Suprapubic skin (tissue), 4 donors: ENCODE measurements at places on chromosomes 4 and X. TPM values are rescaled to one million over a fixed set of nuclear protein-coding genes. Genes with fewer than 3 reads are reported as not detected.
A peak's percentile ranks its signal among the peaks of the same experiment; 100 is the strongest.

The AVPR2 gene
- 0.78 TPM for total RNA-seq

The FRG2 gene
- total RNA-seq: not detected

The TLR2 gene
- total RNA-seq: 13.1 TPM

The CT45A5 gene
- total RNA-seq: not detected

The TKTL1 gene
- 0.24 TPM for total RNA-seq

The MAGEA4 gene
- total RNA-seq: not detected

The TEX13D gene
- not detected for total RNA-seq

The RAB39B gene
- not detected for total RNA-seq

The HOPX gene
- total RNA-seq: 1,883 TPM

The CENPC gene
- 21.8 TPM for total RNA-seq

The VCX3A gene
- total RNA-seq: not detected

The GLOD5 gene
- total RNA-seq: not detected

The DCX gene
- not detected for total RNA-seq

The HPGD gene
- 143 TPM for total RNA-seq

- no peak for DNase-seq
Observed at GRCh38 chr4:25949173-25949748, 35.2 kb downstream of the SMIM20 start.

- no peak for DNase-seq
Observed at GRCh38 chrX:154040307-154040756, 20.6 kb upstream of the IRAK1 start.

- no peak for DNase-seq
Observed at GRCh38 chr4:11418610-11419009, 10.1 kb downstream of the HS3ST1 start.

- DNase-seq: no peak
Observed at GRCh38 chr4:41181037-41181436, 33.3 kb downstream of the APBB2 start.

- DNase-seq: no peak
Observed at GRCh38 chr4:146333187-146333894, 119.0 kb downstream of the REELD1 start.

- no peak for DNase-seq
Observed at GRCh38 chr4:139933104-139933503, 220.9 kb downstream of the MAML3 start.

DNA sequence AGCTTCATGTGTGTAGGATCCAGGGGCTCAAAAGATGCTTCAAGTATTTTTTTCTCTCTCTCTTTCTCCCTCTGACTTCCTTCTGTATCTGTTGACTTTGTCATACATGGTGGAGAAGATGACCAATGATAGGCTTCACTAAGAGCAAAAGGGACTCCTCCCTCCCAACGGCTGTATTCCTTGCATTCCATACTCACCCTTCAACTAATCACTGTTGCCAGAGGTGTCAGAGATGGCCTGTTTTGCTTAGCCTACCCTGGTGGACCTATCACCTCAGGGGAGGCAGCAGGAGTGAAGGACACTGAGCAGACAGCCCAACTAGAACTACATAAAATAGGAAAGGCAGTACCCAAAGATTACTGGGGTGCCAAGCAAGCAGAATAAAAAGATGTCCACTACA is 62.2 kb upstream of the C1QTNF7 start:
- no peak for DNase-seq

- no peak for DNase-seq
Observed at GRCh38 chr4:158259955-158260575, 49.8 kb downstream of the TMEM144 start.

- no peak for DNase-seq
Observed at GRCh38 chr4:41120297-41121217, 93.8 kb downstream of the APBB2 start.

GRCh38 chr4:56806666-56807065 is 14.8 kb downstream of the SPINK2 start:
- DNase-seq: no peak

GRCh38 chrX:21744721-21745120 is 13.2 kb downstream of the SMPX start:
- no peak for DNase-seq

- DNase-seq: no peak
Observed at GRCh38 chr4:128601991-128602695, 207.4 kb upstream of the JADE1 start.

- no peak for DNase-seq
Observed at GRCh38 chrX:134932528-134933217, 58.1 kb upstream of the SMIM10 start.

DNA sequence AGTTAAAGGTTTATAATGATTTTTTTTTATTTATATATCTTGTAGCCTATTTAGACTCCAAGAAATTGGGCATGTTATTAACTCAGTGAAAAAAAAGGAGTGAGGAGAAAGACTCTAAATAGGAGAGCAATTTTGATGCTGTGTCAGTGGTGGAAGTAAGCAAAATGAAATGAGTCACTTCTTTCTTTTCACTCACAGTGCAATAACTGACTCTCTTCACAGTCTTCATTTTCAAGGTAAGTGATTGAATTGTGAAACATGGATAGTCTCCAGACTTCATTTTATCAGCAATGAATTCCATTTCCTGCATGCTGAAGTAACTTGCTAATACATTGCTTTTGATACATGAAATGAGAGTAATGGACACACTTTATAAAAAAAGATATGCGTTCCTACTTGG is 2271.5 kb downstream of the PCDH7 start:
- no peak for DNase-seq

GRCh38 chr4:185508181-185508580 is 27.1 kb downstream of the PDLIM3 start:
- DNase-seq: no peak

DNA sequence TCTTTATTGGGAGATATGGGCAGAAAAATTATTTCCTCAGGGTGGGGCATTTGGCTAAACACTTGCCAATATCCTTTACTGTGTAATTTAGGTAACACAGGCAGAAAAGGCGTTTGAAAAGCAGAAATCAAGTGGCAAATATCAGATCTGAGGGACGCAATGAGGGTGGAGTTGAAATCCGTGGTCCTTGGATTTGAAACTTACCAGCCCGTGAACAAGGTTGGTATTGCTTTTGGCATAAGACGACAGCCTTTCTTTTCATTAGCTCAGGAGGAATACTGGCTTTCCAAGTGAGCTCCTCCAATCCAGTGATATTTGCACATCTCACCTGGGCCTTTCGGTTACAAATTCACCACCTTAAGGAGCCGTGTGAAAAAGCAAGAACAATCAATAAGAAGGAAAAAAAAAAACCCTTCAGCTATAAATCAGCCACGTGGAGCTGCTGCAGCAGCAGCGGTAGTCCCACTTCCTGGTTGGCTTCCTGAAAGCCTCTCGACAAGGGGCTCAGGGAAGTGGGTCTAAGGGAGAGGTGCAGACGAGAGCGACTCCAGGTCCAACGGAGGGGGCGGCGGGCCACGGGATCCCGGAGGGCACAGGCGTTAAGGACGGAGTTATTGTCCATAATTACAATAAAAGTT is 734 bp upstream of the GALNT7 start:
- DNase-seq: peak; percentile 82

GRCh38 chr4:19776929-19777328 is 474.8 kb upstream of the SLIT2 start:
- DNase-seq: no peak

- no peak for DNase-seq
Observed at GRCh38 chrX:69264158-69264581, 98.9 kb upstream of the PJA1 start.

- no peak for DNase-seq
Observed at GRCh38 chrX:54044877-54045338, 635 bp upstream of the PHF8 start.

GRCh38 chrX:15675490-15675921 is 10.9 kb upstream of the CLTRN start:
- DNase-seq: peak; percentile 94
